ENCODE measurements at places on chromosomes 16 and 17.

- DNase-seq = no peak
These were observed 725 bp upstream of the CACNA1H start for GRCh38 chr16:1152123-1152638.

DNA sequence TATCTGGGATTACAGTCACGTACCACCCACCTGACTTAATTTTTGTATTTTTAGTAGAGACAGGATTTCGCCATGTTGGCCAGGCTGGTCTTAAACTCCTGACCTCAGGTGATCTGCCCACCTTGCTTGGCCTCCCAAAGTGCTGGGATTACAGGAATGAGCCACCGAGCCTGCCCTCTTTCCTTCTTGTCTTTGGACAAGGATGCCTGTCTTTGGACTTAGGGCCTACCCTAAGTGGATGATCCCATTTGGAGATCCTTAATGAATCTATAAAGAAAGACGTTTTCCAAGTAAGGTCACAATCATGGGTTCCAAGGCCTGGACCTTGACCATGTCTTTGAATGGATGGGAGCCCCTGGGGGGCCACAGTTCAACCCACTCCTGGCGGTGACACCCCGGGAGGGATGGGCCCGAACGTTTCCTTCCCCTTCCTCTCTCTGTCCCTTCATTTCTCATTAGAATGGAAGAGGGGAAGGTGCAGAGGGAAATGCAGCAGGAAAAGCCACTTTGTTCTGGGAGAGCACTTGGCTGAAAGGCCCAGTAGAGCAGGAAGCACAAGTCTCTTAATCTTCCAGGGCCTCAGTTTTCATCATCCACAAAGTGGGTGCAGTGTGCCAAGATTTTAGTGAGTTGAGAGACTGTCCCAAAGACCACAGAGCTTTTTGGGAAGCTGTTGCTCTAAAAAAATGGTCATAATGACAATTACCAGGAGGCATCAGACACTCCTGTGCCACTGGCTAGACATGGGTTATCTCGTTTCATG, 353.3 kb downstream of the SEC14L1 start:
- DNase-seq = no peak

DNA sequence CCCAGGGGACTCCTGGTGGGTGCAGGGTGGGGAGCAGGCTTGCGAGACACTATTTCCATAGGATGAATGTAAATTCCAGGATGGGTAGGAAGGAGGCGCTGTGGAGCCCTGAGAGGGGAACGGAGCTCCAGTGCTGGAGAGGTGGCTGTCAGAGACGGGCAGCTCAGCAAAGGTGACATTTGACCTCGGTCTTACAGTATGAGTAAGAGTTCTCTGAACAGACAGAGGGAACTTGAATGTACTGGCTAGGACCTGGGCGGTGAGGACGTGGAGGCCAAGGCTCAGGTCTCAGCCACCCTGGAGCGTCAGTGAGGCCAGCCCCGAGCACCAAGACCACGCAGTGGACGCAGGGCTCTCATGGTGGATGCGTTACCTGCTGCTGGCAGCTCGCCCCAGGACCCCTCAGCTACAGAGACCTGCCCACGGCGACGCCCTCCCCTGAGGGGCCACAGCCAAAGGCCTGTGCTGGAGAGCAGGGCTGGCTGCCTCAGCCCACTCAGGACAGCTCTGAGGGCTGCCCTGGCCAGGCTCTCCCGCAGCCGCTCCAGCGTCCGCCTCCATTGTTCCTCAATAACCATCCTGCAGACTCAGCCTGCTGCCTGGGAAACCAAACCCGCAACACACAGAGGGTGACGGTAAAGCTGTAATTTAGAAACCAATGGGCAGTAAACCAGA, 65.9 kb upstream of the TNRC6C start:
- DNase-seq = no peak

DNA sequence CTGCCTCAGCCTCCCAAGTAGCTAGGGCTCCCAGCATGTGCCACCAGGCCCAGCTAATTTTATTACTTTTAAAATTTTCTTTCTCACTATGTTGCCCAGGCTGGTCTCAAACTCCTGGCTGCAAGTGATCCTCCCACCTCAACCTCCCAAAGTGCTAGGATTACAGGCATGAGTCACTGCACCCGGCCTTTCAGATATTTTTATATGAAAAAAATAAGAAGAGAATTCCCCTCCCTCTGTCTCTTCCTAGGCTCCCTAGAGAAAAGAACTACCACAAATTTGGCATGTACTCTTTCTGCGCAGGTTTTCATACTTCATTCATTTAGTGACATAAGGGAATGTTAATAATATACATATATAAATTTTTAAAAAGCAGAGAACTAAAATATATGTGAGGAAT, 21.7 kb upstream of the SMURF2 start:
- DNase-seq = no peak

- no peak for DNase-seq
These were observed 26.6 kb downstream of the LASP1 start for GRCh38 chr17:38896346-38896954.

- no peak for DNase-seq
These were observed 116.7 kb upstream of the CES5A start for GRCh38 chr16:55991843-55992242.
